ENCODE measurements at places on chromosomes 11 and 22.

- no peak overlapping the region for H3K4me3 ChIP-seq
- H3K36me3 ChIP-seq = no peaks in the 10 kb centered on the region
- H3K27me3 ChIP-seq = peaks cover 17% of the 10 kb centered on the region
- peaks cover 4% of the 10 kb centered on the region for H3K4me1 ChIP-seq
- no peak for DNase-seq
Measured at GRCh38 chr11:123413636-123414035, 16.4 kb upstream of the GRAMD1B start.

- no peaks in the 10 kb centered on the region for H3K27me3 ChIP-seq
- no peaks in the 10 kb centered on the region for H3K36me3 ChIP-seq
- no peaks in the 10 kb centered on the region for H3K4me1 ChIP-seq
- H3K27ac ChIP-seq = no peak overlapping the region
- DNase-seq = no peak
Measured at GRCh38 chr11:34614344-34615104, 6.4 kb upstream of the EHF start.

DNA sequence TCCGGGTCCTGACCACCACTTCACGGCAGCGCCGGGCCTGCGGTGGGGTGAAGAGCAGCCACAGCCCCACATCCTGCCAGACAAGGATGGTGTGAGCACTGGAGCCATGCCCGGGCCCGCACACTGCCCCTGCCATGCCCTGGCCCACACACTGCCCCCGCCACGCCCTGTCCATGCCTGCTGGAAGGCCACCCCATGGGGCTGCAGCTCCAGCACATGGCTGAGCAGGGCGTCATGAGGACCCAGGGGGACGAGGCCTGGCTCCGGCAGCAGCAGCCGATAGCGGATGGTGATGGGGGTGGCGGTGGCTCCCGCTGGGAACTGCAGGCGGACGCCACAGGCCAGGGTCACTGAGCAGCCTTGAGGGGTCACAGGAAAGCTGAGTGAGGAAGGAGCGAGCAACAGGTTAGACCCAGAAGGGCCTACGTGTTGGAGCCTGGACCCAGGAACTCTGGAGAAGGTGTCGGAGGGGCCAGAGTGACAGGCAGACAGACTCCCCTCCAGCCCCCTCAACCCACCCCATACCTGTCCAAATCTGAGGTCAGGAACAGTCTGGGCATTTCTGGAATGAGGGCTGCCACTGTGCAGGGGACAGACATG is 2.9 kb downstream of the PIDD1 start:
- H3K4me1 ChIP-seq = peaks cover 17% of the 10 kb centered on the region
- H3K27ac ChIP-seq = no peak overlapping the region
- no peak for DNase-seq
- H3K4me3 ChIP-seq = no peak overlapping the region
- H3K27me3 ChIP-seq = no peaks in the 10 kb centered on the region

- H3K27me3 ChIP-seq = no peaks in the 10 kb centered on the region
- H3K4me1 ChIP-seq = peaks cover 8% of the 10 kb centered on the region
- no peaks in the 10 kb centered on the region for H3K36me3 ChIP-seq
- no peak overlapping the region for H3K4me3 ChIP-seq
- peak; percentile 86 for DNase-seq
Measured at GRCh38 chr11:126561327-126561893, 205.9 kb downstream of the ST3GAL4 start.

DNA sequence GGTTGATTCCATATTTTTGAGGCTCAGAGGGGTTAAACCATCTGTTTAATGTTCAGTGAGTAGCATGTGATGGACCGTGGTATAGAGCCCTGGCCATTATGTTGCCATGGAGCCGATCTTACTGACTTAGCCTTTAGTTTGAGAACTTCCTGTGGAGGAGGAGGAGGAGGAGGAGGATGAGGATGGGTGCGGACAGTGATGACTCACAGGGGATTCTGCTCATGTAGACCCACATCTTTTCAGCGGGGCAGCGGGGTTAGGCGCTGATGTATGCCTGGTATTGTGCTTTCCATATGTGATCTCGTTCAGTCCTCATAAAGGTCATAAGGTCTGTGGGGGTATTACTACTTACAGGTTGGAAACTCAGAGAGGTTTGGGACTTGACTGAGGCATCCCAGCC is 13.9 kb downstream of the STX3 start:
- H3K4me1 ChIP-seq = peaks cover 7% of the 10 kb centered on the region
- H3K36me3 ChIP-seq = peaks cover 1% of the 10 kb centered on the region
- H3K27me3 ChIP-seq = no peaks in the 10 kb centered on the region
- DNase-seq = no peak
- no peak overlapping the region for H3K4me3 ChIP-seq

DNA sequence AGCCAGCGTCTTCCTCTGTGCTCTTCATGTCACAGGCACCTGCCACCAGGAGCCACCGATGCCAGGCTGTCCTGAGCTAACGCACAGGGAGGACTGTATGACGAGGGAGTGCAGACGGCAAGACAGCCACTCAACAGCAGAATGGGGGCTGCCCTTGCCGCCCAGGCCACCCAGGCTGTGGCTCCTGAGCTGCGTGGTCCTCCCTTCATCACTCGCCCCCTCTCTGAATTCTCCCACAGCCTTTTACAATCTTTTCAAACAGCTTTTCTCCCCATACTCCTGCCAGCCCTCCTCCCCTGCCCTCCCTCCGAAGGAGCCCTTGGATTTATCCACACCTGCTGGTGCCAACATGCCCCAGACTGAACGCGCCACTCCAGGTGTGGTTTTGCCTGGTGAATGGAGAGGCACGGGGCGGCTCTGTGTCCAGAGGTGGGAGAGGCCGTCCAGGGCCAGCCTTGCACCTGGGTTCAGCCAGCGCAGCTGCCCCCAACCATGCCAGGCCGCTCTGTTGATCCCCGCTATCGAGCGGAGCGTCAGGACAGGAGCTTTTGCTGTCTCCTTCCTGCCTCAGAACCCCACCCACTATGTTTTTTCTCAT is 22.0 kb downstream of the OVOL1 start:
- no peak for DNase-seq
- H3K4me3 ChIP-seq = no peak overlapping the region
- H3K4me1 ChIP-seq = no peaks in the 10 kb centered on the region
- H3K36me3 ChIP-seq = no peaks in the 10 kb centered on the region
- H3K27ac ChIP-seq = no peak overlapping the region

GRCh38 chr11:1674173-1675131 is 22.5 kb upstream of the KRTAP5-6 start:
- H3K27me3 ChIP-seq = no peaks in the 10 kb centered on the region
- DNase-seq = no peak
- no peaks in the 10 kb centered on the region for H3K36me3 ChIP-seq
- peaks cover 8% of the 10 kb centered on the region for H3K4me1 ChIP-seq
- no peak overlapping the region for H3K4me3 ChIP-seq

- no peak overlapping the region for H3K27ac ChIP-seq
- H3K36me3 ChIP-seq = peaks cover 24% of the 10 kb centered on the region
- peaks cover 20% of the 10 kb centered on the region for H3K4me1 ChIP-seq
- H3K4me3 ChIP-seq = no peak overlapping the region
Measured at GRCh38 chr11:111633248-111633647, 31.0 kb downstream of the SIK2 start.

GRCh38 chr11:18802381-18803257 is 11.0 kb upstream of the PTPN5 start:
- no peaks in the 10 kb centered on the region for H3K36me3 ChIP-seq
- no peaks in the 10 kb centered on the region for H3K4me1 ChIP-seq
- no peak overlapping the region for H3K4me3 ChIP-seq
- peak; percentile 57 for DNase-seq
- H3K27ac ChIP-seq = no peak overlapping the region

- no peak overlapping the region for H3K4me3 ChIP-seq
- H3K27me3 ChIP-seq = no peaks in the 10 kb centered on the region
- H3K4me1 ChIP-seq = no peaks in the 10 kb centered on the region
- DNase-seq = no peak
Measured at GRCh38 chr11:50174189-50174588, 141.5 kb downstream of the OR4C45 start.

- H3K4me3 ChIP-seq = no peak overlapping the region
- no peak overlapping the region for H3K27ac ChIP-seq
- H3K36me3 ChIP-seq = no peaks in the 10 kb centered on the region
- no peaks in the 10 kb centered on the region for H3K27me3 ChIP-seq
- no peak for DNase-seq
- H3K4me1 ChIP-seq = no peaks in the 10 kb centered on the region
Measured at GRCh38 chr11:35671396-35672127, 9.0 kb downstream of the TRIM44 start.

GRCh38 chr22:26553056-26553752 is 36.7 kb downstream of the TPST2 start:
- H3K36me3 ChIP-seq = peaks cover 14% of the 10 kb centered on the region
- H3K4me3 ChIP-seq = no peak overlapping the region
- H3K27me3 ChIP-seq = no peaks in the 10 kb centered on the region
- H3K4me1 ChIP-seq = peaks cover 11% of the 10 kb centered on the region
- no peak overlapping the region for H3K27ac ChIP-seq

- no peak overlapping the region for H3K4me3 ChIP-seq
- no peak overlapping the region for H3K27ac ChIP-seq
- H3K36me3 ChIP-seq = no peaks in the 10 kb centered on the region
- no peaks in the 10 kb centered on the region for H3K27me3 ChIP-seq
Measured at GRCh38 chr11:74672956-74673692, 58.1 kb downstream of the CHRDL2 start.

- H3K27me3 ChIP-seq = no peaks in the 10 kb centered on the region
- no peaks in the 10 kb centered on the region for H3K4me1 ChIP-seq
- no peaks in the 10 kb centered on the region for H3K36me3 ChIP-seq
- no peak overlapping the region for H3K27ac ChIP-seq
- DNase-seq = no peak
Measured at GRCh38 chr11:57903441-57904123, 120.1 kb upstream of the OR9Q1 start.

DNA sequence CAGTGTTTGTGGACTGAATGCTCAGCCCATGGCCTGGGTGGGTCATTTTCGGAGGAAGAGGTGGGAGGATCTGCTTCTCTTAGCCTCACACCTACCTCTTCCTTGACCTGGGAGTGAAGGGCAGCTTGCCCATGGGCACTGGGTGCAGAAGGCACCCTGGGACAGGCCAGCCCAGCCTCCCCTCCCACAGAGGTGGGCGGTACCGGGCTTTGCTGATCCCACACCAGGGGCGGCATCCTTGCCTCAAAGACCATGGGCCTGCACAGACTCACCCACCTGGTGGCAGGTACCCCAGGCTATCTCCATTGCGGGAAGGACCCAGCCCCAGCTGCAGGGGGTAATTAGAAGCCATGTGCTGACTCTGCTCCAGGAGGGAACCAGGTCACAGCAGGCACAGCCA is 1.5 kb upstream of the PNPLA5 start:
- no peaks in the 10 kb centered on the region for H3K36me3 ChIP-seq
- peaks cover 85% of the 10 kb centered on the region for H3K27me3 ChIP-seq
- no peak overlapping the region for H3K4me3 ChIP-seq
- peaks cover 8% of the 10 kb centered on the region for H3K4me1 ChIP-seq

GRCh38 chr11:36132940-36133339 is 156.3 kb downstream of the COMMD9 start:
- H3K4me3 ChIP-seq = no peak overlapping the region
- DNase-seq = no peak
- H3K27me3 ChIP-seq = no peaks in the 10 kb centered on the region
- no peak overlapping the region for H3K27ac ChIP-seq
- peaks cover 4% of the 10 kb centered on the region for H3K4me1 ChIP-seq

All from neuronal stem cell (in vitro differentiated cells).